ENCODE measurements at places on chromosomes 13 and 19. TPM values are rescaled to one million over a fixed set of nuclear protein-coding genes. Genes with fewer than 3 reads are reported as not detected.

Gene SMIM24
- total RNA-seq = not detected

Gene MYPOP
- 5.6 TPM for total RNA-seq

DNA sequence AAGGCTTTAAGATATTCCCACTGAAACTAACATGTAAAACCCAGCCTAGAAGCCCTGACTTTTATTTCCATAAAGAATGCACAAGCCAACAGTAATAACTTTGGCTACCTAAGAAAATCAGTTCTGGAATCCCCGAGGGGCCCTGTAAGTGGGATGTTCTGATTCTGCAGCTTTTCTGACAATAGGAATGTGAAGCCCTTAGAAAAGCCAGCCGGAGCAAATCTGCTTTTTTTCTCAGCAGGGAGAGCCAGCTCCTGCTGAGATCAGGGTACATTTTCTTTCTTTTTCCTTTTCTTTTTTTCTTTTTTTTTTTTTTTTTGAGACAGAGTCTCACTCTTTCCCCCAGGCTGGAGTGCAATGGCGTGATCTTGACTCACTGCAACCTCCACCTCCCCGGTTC lies 8.0 kb upstream of the GARRE1 start:
- peaks cover 3% of the 10 kb centered on the region for H3K4me1 ChIP-seq
- H3K27me3 ChIP-seq = no peaks in the 10 kb centered on the region
- H3K4me3 ChIP-seq = no peak overlapping the region
- H3K27ac ChIP-seq = no peak overlapping the region

- no peak overlapping the region for H3K27ac ChIP-seq
Observed at GRCh38 chr13:110559429-110559943, 2.0 kb downstream of the RAB20 start.

GRCh38 chr19:51719251-51719988 lies 4.4 kb downstream of the HAS1 start:
- peaks cover 2% of the 10 kb centered on the region for H3K4me1 ChIP-seq
- H3K27me3 ChIP-seq = peaks cover 38% of the 10 kb centered on the region
- no peak for DNase-seq

GRCh38 chr13:110293037-110293436 lies 13.9 kb downstream of the COL4A1 start:
- no peak overlapping the region for H3K4me3 ChIP-seq
- no peaks in the 10 kb centered on the region for H3K4me1 ChIP-seq
- H3K36me3 ChIP-seq = no peaks in the 10 kb centered on the region
- peaks cover 30% of the 10 kb centered on the region for H3K27me3 ChIP-seq

Gene PROZ
- total RNA-seq = not detected

Gene ZNF583
- 2.1 TPM for total RNA-seq

Gene PLIN4
- total RNA-seq = not detected

DNA sequence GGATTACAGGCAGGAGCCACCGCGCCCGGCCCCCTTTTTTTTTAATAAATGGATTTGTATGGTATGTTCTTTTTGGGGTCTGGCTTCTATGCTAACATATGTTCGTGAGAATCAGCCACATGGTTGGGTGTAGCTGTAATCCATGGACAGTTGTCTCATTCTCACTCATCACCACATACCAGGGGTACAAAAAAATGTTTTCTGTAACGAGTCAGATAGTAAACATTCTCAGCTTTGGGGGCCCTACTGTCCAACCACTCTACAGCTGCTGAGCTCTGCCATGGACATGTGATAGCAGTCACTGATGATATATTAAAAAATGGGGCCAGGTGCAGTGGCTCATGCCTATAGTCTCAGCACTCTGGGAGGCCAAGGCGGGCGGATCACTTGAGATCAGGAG lies 5.1 kb upstream of the RETN start:
- H3K27ac ChIP-seq = no peak overlapping the region
- H3K27me3 ChIP-seq = peaks cover 5% of the 10 kb centered on the region
- no peak overlapping the region for H3K4me3 ChIP-seq
- no peaks in the 10 kb centered on the region for H3K4me1 ChIP-seq
- H3K36me3 ChIP-seq = no peaks in the 10 kb centered on the region
- no peak for DNase-seq

- no peak within 1 kb of the TSS for H3K4me3 ChIP-seq
- H3K27ac ChIP-seq = no peak within 1 kb of the TSS
- no peaks in the 10 kb centered on the region for H3K4me1 ChIP-seq
- H3K27me3 ChIP-seq = peaks cover 21% of the 10 kb centered on the region
- no peaks in the 10 kb centered on the region for H3K36me3 ChIP-seq
Observed at GRCh38 chr19:50873056-50873455, at the start of gene KLK2. Gene KLK2 (plus strand): TSS chr19:50873439. CDS start chr19:50873474, 35 bp downstream.

Gene NR2F6
- 7.4 TPM for total RNA-seq

Gene ARL11
- 0.72 TPM for total RNA-seq

Gene SERP2
- 0.98 TPM for total RNA-seq

GRCh38 chr19:34588249-34588648 lies 88.7 kb downstream of the SCGB2B2 start:
- peaks cover 3% of the 10 kb centered on the region for H3K36me3 ChIP-seq
- no peaks in the 10 kb centered on the region for H3K4me1 ChIP-seq
- H3K4me3 ChIP-seq = no peak overlapping the region
- peak; percentile 14 for DNase-seq
- no peak overlapping the region for H3K27ac ChIP-seq

Gene WASF3
- 0.37 TPM for total RNA-seq

Gene THSD1
- 0.19 TPM for total RNA-seq

Gene MAU2
- 45.7 TPM for total RNA-seq

GRCh38 chr19:49359851-49360820 lies 2.1 kb downstream of the TEAD2 start:
- H3K27me3 ChIP-seq = peaks cover 30% of the 10 kb centered on the region
- DNase-seq = no peak
- peaks cover 22% of the 10 kb centered on the region for H3K4me1 ChIP-seq
- no peaks in the 10 kb centered on the region for H3K36me3 ChIP-seq
- H3K27ac ChIP-seq = no peak overlapping the region

Gene UBE2M
- total RNA-seq = 115 TPM

Gene FARP1
- 0.40 TPM for total RNA-seq

DNA sequence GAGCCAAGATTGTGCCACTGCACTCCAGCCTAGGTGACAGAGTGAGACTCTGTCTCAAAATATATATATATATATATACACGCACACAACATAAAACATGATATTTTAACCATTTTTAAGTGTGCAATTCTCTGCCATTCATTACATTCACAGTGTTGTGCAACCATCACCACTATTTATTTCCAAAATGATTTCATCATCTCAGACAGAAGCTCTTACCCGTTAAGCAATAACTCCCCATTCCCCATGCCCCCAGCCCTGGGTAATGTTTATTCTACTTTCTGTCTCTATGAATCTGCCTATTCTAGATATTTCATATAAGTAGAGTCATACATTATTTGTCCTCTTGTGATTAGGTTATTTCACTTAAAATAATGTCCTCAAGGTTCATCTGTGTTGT lies 20.3 kb downstream of the WDR88 start:
- H3K36me3 ChIP-seq = no peaks in the 10 kb centered on the region
- DNase-seq = no peak
- no peak overlapping the region for H3K4me3 ChIP-seq
- H3K4me1 ChIP-seq = no peaks in the 10 kb centered on the region

Gene CDX2
- not detected for total RNA-seq

GRCh38 chr13:86882107-86882506 lies 789.1 kb upstream of the SLITRK5 start:
- no peak for DNase-seq
- no peak overlapping the region for H3K27ac ChIP-seq
- H3K4me3 ChIP-seq = no peak overlapping the region
- no peaks in the 10 kb centered on the region for H3K27me3 ChIP-seq
- no peaks in the 10 kb centered on the region for H3K36me3 ChIP-seq

GRCh38 chr19:42965176-42965575 lies 28.2 kb upstream of the PSG7 start:
- H3K27me3 ChIP-seq = peaks cover 17% of the 10 kb centered on the region
- H3K36me3 ChIP-seq = no peaks in the 10 kb centered on the region
- no peak overlapping the region for H3K4me3 ChIP-seq
- H3K27ac ChIP-seq = no peak overlapping the region
- H3K4me1 ChIP-seq = no peaks in the 10 kb centered on the region

DNA sequence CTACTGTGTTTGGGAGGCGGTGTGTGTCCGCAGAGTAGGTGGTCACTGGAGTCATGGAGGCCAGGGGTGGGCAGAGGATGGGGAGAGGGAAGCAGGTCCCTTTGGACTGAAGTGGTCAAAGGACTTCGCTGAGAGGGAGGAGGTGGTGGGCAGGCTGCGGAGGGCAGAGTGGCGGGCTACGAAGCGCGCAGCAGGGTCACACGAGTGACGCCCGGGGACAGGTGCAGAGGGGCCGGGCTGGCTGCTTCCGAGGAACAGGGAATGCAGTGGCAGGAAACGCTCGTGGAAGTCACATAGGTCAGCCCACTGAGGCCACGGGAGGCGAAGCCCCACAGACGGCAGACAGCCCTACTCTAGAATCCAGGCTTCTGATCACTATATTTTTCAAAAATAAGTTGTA lies 111.5 kb downstream of the URI1 start:
- no peak overlapping the region for H3K4me3 ChIP-seq
- no peak for DNase-seq
- H3K4me1 ChIP-seq = no peaks in the 10 kb centered on the region

DNA sequence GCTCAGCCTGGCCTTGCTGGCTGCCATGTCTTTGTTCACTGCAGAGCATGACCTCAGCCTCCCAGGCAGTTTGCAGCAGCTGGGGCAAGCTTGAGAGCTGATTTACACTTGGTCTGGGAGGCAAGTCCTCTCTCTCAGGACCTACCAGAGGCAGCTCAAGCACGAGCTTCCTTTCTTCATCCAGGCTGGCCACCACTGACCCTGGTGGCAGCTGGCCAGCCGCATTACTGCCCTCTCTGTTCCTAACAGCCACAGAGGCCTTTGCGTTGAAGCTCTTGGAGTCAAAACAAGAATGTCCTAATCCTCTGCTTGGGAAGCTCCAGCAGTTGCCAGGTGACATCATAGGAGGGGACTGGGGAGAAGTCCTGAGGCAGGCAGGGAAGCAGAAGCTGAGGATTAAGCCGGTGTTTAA lies 85.7 kb downstream of the NUFIP1 start:
- peaks cover 5% of the 10 kb centered on the region for H3K27me3 ChIP-seq
- no peaks in the 10 kb centered on the region for H3K36me3 ChIP-seq
- no peak for DNase-seq
- no peak overlapping the region for H3K4me3 ChIP-seq
- H3K4me1 ChIP-seq = no peaks in the 10 kb centered on the region

GRCh38 chr13:95030821-95031343 lies 270.4 kb downstream of the ABCC4 start:
- peaks cover 3% of the 10 kb centered on the region for H3K4me1 ChIP-seq
- no peak for DNase-seq
- H3K27ac ChIP-seq = no peak overlapping the region
- no peaks in the 10 kb centered on the region for H3K27me3 ChIP-seq

DNA sequence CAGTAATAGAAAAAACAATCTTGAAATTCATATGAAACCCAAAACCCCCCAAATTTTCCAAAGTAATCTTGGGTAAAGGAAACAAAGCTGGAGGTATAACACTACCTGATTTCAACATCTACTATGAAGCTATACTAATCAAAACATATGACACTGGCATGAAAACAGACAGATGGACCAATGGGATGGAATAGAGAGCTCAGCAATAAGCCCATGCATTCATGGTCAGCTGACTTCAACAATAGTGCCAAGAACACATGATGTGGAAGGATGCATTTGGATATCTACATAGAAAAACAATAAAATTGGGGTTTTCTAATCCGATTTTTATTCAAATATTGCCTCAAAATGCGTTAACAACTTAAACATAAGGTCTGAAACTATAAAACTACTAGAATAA lies 32.2 kb upstream of the ZNF766 start:
- no peak overlapping the region for H3K27ac ChIP-seq
- no peak for DNase-seq
- H3K36me3 ChIP-seq = no peaks in the 10 kb centered on the region
- H3K27me3 ChIP-seq = no peaks in the 10 kb centered on the region
- no peak overlapping the region for H3K4me3 ChIP-seq

- no peaks in the 10 kb centered on the region for H3K4me1 ChIP-seq
- DNase-seq = no peak
- no peak overlapping the region for H3K4me3 ChIP-seq
- no peak overlapping the region for H3K27ac ChIP-seq
Observed at GRCh38 chr13:53058065-53058679, 29.6 kb downstream of the OLFM4 start.

- DNase-seq = peak; percentile 22
- H3K4me3 ChIP-seq = peak overlapping the region; percentile 88
- H3K27me3 ChIP-seq = no peaks in the 10 kb centered on the region
- H3K36me3 ChIP-seq = peaks cover 51% of the 10 kb centered on the region
- H3K27ac ChIP-seq = peak overlapping the region; percentile 100
Observed at GRCh38 chr13:31159306-31159705, 2.4 kb downstream of the HSPH1 start.

Gene FGF21
- not detected for total RNA-seq

- no peaks in the 10 kb centered on the region for H3K27me3 ChIP-seq
- H3K27ac ChIP-seq = peak overlapping the region; percentile 8
- no peaks in the 10 kb centered on the region for H3K36me3 ChIP-seq
- H3K4me3 ChIP-seq = no peak overlapping the region
Observed at GRCh38 chr19:40147338-40147692, 43.9 kb upstream of the MAP3K10 start.

GRCh38 chr13:41973247-41973741 lies 12.4 kb upstream of the VWA8 start:
- no peak overlapping the region for H3K4me3 ChIP-seq
- no peak overlapping the region for H3K27ac ChIP-seq
- peaks cover 12% of the 10 kb centered on the region for H3K4me1 ChIP-seq
- H3K36me3 ChIP-seq = no peaks in the 10 kb centered on the region
- DNase-seq = no peak

- no peaks in the 10 kb centered on the region for H3K36me3 ChIP-seq
- H3K4me1 ChIP-seq = peaks cover under 1% of the 10 kb centered on the region
- H3K27me3 ChIP-seq = no peaks in the 10 kb centered on the region
- H3K27ac ChIP-seq = no peak overlapping the region
- DNase-seq = no peak
Observed at GRCh38 chr19:44883922-44884321, 7.1 kb upstream of the TOMM40 start.

DNA sequence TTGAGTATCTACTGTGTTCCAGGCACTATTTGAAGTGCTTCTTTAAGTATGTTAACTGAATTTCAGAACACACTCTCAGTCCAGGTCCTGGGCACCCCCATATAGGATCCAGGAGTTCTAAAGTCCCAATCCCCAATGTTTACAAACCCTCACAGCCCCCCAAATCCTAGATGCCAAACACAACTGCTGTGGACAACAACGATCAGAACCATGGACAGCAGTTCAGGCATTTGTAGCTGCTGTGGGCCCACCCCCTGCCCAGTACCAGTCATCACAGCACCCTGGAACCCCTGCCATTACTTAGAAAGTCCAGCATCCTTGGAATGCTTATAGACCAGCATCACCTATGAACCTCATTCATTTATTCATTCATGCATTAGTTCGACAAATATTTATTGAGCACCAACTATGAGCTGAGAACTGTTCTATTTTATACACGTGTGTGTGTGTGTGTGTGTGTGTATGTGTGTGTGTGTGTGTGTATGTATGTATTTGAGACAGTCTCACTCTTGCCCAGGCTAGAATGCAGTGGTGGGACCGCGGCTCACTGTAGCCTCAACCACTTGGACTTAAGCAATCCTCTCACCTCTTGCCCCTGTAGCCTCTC lies 19.3 kb upstream of the SDHAF1 start:
- peak; percentile 47 for DNase-seq
- H3K27ac ChIP-seq = no peak overlapping the region
- H3K4me1 ChIP-seq = no peaks in the 10 kb centered on the region
- H3K27me3 ChIP-seq = peaks cover 16% of the 10 kb centered on the region
- H3K4me3 ChIP-seq = no peak overlapping the region

- DNase-seq = no peak
- no peaks in the 10 kb centered on the region for H3K4me1 ChIP-seq
- H3K4me3 ChIP-seq = no peak overlapping the region
- H3K27ac ChIP-seq = no peak overlapping the region
- peaks cover 2% of the 10 kb centered on the region for H3K27me3 ChIP-seq
- no peaks in the 10 kb centered on the region for H3K36me3 ChIP-seq
Observed at GRCh38 chr13:105972811-105973590, 562.5 kb downstream of the EFNB2 start.

Measured in activated CD4-positive, alpha-beta T cell treated with anti-CD3 and anti-CD28 coated beads for 36 hours (primary cell).